ENCODE measurements at places on chromosomes 1 and 21.

DNA sequence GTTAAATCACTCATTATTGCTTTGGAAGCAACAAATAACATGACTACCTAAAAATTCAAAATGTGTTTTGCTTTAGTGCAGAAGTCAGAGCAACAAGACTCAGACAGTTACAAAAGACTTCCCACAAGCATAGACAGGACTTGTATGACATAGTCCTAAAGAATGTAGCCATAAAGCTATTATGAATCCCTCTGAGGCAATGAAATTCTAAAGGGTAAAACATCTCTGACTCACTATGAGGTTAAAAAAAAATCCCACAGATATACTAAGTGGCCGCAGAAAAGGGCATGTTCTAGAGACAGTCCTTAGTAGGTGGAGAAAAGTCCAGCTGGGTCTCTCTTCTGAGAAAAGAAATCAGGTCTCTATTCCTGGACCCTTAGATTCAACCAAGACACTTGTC, 4.9 kb downstream of the PRKAB2 start:
- DNase-seq, result no peak

- peak; percentile 34 for DNase-seq
These were observed at the start of gene BATF3 for GRCh38 chr1:212699625-212700222. Gene BATF3 (minus strand): TSS chr1:212699840. CDS start chr1:212699762, 78 bp downstream.

DNA sequence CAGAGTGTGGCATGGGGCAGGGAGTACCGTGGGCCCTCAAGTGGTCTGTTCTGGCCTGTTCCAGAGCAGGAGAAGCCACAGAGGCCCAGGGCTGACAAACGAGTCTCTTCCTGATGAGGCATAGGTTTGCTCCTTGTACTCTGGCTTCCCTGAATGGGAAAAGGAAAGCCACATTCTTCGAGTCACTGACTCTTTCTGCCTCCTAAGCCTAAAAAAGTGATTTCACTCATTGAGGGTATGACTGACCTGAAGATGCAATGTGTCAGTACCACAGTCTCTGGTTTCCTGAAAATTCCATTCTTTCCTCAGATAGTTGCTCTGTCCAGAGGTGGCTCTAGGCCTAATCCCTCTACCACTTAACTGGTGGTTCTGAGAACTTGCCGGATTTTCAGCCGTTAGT, 92.3 kb downstream of the KCNN3 start:
- DNase-seq, result no peak

DNA sequence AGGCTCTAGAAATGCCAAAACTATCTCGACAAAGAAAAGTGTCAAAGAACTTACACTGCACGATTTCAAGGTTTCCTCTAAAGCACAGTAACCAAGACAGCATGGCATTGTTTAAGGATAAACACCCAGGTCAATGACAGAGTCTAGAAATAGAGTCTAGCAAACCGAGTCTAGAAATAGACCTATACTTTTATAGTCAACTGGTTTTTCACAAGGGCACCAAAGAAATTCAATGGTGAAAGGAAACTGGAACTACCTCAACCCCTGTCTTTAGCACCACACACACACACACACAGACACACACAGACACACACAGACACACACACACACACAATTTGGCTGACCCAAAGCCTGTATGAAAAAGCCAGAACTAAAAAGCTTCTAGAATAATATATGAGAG, 67.1 kb upstream of the PGBD5 start:
- no peak for DNase-seq

DNA sequence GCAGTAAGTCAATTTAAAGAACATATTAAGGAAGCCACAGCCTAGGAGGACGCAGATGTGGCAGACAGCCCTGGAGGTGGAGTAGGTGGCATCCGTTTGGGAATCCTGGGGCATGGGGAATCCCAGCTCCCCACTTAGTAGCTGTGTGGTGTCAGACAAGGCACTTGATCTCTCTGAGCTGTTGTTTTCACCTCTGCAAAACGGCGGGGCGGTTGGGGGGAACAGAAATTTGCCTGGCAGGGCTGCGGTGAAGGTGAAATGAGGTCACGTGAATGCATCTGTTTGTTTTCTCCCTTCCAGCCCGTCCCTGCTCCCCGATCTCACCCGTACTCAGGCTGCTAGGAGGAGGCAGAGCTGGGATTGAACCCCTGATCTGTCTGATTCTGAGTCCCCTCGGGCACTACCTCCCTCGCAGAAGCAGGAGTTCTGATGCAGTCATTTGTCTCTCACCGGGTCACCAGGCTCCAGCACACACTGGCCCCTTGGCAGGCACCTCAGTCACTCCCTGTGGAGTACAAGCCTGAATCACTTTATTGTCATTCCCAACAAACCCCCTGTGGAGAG, 2.2 kb upstream of the LAPTM5 start:
- DNase-seq, result peak; percentile 69

DNA sequence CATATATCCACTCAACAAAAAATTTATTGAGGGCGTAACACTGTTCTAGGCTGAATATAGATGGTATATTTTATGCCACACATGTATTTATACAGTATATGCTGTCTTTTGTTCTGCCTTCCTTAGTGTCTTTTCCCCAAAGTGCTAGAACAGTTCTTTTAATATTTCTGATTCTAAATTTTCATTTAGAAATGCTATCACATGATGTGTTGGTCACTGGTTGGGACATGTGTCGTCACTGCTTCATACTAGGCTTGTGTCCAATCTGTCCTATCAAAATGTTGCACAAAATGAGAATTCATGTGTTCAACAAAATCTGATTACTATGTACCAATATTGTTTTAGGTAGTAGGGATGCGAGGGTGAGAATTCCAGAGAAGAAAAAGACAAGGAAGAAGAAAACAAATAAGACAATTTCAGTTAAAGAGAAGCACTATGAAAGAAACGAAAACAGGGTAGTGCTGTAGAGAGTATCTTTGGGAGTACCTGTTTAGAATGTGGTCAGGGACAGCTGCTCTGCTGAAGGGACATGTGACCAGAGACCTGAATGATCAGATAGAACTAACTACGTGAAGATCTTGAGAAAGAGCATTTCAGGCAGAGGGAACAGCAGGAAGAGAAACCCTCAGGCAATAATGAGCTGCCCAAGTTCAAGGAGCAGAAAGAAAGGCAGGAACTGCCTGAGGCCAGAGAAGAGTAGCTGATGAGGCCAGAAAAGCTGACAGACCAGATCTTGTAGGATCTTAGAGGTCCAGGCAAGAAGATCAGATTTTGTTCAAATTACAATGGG, 1.3 kb downstream of the KMO start:
- no peak for DNase-seq

GRCh38 chr1:7094509-7094908, 309.3 kb downstream of the CAMTA1 start:
- DNase-seq, result no peak

Data from central memory CD4-positive, alpha-beta T cell (primary cell).